ENCODE measurements at places on chromosomes 4 and X.

DNA sequence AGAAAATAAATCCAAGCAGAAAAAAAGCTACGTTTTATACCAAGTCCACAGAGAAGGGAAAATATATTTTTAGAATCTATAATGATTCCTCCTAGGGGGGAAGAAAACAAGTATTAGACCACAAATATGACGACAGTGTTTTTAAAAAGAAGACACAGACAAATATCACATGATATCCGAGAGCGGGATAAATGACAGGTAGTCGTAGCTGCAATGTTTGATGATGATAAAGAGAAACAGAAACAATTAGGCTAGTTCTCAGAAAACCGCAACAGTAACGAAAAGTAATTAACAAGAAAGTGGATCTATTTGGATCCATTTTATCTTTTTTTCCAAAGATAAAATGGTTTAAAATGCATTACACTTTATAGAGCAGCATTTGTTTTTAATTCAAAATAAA, 918 bp downstream of the HAUS3 start:
- DNase-seq = no peak

DNA sequence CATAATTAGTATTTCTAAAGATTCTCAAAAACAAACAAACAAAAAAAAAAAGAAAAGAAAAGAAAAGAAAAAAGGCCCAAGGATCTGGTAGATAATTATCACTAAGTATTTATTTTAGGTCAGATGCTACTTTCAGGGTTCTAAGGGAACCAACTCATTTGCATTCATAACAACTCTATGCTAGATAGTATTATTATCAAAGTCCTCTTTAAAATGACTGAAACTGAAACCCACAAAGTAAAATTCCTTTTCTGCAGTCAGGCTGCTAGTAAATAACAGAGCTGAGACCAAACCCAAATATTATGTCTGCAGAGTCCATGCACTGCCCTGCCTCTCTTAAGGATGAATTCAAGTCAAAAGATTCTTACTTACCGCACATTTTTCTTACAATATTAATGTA, 38.3 kb upstream of the MAPK10 start:
- no peak for DNase-seq

DNA sequence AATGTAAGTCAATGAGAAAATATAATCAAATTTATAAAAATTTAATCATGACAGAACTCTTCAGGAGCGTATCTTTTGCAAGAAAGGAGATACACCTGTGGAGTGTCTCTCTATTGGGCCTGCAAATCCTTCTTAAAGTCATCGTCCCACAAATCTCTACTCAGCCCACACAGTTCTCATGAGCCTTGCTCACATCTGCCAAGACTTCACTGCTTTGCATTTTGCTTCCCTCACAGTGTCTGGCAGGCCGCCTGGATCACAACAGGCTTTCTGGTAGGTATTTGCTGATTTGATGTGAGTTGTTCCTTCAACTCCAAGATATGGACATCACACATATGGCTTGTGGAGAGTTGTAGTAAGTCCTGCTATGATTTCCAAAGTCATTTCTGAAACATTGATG, 183.1 kb upstream of the ARX start:
- no peak for DNase-seq

DNA sequence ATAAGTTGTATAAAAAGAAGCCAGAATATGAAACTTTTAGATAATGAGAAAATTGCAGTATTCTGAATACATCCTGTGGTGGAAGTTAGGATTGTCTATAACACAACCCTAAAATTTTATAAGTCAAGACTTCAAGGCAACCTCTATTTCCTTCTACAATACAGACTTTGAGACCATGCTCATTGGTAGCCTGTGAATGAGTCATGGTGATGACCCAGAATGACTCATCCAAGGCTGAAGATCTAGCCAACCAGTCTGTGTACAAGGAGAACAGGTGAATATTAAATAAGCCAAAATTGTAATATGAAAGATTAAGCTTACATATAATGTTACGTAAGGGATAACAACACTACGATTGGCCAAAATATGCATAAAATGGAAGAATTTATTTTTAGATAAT, 475.9 kb upstream of the GALNT7 start:
- DNase-seq = no peak

GRCh38 chr4:38154252-38154651, 194.1 kb downstream of the PTTG2 start:
- DNase-seq = no peak

GRCh38 chrX:24703185-24703494, 9.4 kb downstream of the POLA1 start:
- DNase-seq = no peak

DNA sequence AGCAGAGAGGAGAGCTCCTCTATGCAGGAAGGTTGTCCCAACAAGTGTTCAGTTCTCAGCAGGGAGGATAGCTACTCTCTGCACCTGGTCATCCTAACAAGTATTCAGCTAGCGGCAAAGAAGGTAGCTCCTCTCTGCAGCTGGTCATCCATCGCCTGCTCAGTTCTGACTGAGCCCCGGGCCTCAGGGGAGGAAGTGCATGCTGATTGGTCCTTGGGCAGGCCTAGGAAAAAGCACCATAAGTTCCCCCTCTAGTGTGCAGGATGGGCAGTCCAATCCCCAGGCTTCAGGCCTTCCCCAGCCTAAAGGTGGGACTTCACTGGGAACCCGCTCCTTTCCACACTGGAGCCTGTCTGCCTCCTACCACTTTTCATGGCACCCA, 4.4 kb upstream of the FBXW7 start:
- no peak for DNase-seq

DNA sequence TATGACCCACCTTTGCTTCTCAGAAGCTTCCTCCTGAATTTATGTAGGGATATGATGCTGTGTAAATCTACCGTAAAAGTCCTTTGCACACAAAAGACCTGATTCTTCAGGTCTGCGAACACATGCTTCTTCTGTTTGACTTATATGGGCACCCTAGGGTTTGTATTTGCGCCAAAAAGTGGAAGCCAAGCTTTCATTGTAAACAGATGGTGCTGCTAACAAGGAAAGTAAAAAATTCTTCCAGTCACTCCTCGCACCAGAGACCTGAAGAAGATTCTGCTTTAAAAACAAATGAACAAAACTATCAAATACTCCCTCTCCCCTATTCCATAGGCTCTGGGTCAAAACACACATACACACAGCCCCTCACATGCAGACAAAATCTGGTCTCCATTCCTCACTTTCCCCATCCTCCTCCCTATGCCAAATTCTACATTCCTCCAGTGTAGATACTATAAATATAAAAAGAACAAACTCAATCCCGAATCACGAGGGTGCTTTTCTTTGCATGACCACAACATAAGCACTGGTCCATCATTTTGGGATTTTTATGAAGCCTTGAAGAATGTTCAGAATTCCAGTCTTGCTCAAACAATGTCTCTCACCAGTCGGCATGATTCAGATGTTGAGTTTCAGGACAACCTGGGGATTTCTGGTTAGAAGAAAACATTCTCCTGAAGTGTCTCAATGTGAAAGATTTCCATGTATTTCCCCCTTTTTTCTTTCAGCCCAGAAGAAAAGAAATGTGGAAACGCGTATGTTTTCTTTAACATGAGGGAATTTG, 125.1 kb downstream of the PALLD start:
- no peak for DNase-seq

GRCh38 chr4:103996637-103997036, 276.9 kb upstream of the TACR3 start:
- DNase-seq = no peak

GRCh38 chr4:181821039-181822004, 421.9 kb upstream of the TENM3 start:
- DNase-seq = no peak

DNA sequence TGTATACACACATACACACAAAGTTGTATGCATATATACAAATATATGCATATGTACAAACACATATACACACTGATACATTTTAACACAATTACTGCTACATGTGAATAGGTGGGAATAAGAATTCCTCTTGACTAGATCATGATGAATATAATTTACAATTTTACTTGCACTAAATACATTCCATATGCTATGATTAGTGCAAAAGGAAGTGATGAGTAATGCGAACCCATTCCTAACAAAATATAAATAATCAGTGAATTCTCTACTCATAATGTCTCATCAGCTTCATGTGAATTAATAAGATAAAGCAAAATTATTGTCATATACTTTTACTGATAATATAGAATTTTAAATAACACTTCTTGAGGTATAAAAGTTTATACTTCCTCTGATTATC, 1077.3 kb upstream of the PCDH10 start:
- no peak for DNase-seq

GRCh38 chr4:22947851-22948250, 255.1 kb downstream of the GBA3 start:
- DNase-seq = no peak

- no peak for DNase-seq
These were observed 145.0 kb upstream of the DGKK start for GRCh38 chrX:50615570-50616158.

DNA sequence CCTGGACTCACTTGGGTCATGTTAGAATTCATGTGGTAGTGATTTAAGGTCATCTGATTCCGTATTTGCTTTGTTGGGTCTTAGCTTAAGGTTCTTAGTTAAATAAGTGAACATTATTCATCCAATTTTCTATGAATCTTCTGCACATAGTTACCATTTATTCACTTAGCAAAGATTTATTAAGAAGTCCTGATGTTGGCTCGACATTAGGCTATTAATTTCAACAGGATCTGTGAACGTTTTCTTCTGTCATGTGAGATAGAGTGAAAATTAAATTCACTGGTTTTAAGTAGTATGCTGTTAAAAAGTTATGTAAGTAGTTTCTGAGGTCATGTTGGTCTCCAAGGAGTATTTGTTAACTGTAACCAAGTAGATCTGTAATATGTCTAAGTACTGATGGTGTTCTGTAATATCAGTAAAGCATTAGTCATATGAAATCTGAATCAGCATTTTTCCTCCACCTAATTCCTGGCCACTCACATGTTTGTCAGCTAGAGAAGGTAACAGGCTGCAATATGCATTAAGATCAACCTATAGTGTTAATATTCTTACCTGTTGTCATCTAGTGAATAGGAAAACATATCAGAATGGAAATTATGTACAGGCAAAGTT, 155.6 kb downstream of the PCDH7 start:
- no peak for DNase-seq

DNA sequence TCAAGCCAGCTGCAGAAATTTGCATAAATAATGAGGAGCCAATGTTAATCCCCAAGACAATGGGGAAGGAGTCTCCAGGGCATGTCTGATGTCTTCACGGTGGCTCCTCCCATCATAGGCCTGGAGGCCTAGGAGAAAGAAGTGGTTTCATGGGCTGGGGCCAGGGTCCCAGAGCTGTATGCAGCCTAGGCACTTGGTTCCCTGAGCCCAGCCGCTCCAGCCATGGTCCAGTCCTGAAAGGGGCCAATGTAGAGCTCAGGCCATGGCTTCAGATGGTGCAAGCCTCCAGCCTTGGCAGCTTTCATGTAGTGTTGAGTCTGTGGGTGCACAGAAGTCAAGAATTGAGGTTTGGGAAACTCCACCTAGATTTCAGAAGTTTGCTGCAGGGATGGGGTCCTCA, 628.2 kb upstream of the GRIA3 start:
- DNase-seq = no peak

- DNase-seq = no peak
These were observed 7.4 kb downstream of the SUPT20HL2 start for GRCh38 chrX:24306440-24306839.

- DNase-seq = peak; percentile 47
These were observed 19.4 kb downstream of the MTM1 start for GRCh38 chrX:150587585-150588503.

DNA sequence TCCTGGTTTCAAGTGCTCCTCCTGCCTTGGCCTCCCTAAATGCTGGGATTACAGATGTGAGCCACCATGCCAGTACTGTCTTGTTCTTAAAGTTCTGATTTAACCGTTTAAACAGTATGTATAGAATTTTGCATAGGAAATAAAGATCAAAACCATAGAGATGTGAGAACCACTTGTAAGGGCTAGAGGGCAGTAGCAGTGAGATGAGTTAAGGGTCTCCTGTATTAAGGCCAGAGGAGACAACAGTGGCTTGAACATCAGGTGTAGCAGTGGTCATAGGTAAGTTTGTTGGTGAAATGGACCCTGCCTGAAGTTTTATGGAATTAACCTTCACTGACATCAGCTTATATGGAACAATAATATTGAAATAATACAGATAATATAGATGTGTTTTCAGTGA, 155.7 kb downstream of the SLC4A4 start:
- DNase-seq = no peak

DNA sequence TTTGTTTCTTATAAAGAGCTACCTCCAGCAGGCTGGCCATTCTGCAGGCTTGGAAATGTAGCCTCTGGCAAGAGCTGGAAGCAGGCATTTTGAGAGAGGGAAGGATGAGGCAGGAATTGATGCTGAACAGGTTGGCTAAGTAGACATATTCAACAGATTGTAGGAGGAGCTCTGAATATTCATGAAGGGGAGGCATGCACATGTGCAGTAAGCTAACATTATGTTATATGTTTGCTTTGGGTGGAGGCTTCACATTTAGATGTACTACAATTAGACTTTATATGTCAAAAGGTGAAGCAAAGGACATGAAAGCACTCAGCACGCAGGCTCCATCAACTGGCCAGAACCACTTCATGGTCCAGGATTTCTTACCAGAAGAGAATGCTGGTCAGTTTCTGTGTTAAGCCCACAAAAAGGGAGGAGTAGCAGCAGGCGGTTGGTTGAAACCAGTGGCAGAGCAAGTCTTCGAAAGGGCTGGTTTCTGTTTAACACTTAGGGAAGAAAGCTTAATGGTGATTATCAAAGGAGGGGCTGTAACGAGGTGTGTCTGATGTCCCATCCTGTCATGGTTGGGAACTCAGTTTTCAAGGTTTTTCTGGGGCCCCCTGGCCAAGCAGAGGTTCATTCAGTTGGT, 54.8 kb downstream of the FGFBP1 start:
- DNase-seq = no peak

DNA sequence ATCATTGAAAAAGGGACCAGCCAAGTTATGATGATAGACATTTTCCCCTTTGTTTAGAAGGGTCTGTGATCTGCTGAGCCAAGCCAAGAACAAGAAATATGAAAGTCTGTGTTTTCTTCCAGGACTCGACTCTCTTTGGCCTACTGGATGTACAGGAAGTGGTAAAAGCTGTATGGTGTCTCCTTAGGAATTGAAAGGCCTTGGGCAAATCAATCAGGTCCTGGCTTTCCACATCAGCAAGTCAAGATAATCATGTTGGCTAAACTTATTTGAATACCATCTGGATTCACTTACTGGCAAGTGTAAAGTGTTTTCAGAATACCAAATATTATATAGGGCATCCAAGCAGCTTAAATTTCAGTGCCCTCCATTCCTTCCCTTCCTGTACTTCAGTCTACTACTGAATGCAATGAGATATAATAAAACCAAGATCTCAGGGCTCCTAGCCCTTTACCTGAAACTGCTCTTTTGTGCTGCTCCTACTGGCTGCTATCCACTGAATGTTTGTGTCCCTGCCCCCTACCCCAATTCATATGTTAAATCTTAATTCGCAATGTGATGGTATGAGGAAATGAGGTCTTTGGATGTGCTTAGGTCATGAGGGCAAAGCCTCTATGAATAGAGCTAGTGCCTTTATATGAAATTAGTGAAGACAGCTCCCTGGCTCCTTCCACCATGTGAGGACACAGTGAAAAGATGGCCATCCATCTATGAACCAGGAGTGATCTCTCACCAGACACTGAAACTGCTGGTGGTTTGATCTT, 578.0 kb downstream of the SPRY1 start:
- no peak for DNase-seq

GRCh38 chr4:148044912-148045352, 313.0 kb downstream of the ARHGAP10 start:
- no peak for DNase-seq

- no peak for DNase-seq
These were observed 8.9 kb downstream of the AMBN start for GRCh38 chr4:70600977-70601376.

- peak; percentile 69 for DNase-seq
These were observed 17.4 kb downstream of the IRAK1 start for GRCh38 chrX:154002215-154002719.

- DNase-seq = no peak
These were observed 140.4 kb downstream of the SLC10A7 start for GRCh38 chr4:146381263-146381872.

Data from activated T-cell treated with anti-CD3 and anti-CD28 coated beads, Interleukin-2, amount 50 U/mL, for 24 hours (primary cell).